ENCODE measurements at places on chromosomes 16 and 17. TPM values are rescaled to one million over a fixed set of nuclear protein-coding genes. Genes with fewer than 3 reads are reported as not detected.
A peak's percentile ranks its signal among the peaks of the same experiment; 100 is the strongest.

DNA sequence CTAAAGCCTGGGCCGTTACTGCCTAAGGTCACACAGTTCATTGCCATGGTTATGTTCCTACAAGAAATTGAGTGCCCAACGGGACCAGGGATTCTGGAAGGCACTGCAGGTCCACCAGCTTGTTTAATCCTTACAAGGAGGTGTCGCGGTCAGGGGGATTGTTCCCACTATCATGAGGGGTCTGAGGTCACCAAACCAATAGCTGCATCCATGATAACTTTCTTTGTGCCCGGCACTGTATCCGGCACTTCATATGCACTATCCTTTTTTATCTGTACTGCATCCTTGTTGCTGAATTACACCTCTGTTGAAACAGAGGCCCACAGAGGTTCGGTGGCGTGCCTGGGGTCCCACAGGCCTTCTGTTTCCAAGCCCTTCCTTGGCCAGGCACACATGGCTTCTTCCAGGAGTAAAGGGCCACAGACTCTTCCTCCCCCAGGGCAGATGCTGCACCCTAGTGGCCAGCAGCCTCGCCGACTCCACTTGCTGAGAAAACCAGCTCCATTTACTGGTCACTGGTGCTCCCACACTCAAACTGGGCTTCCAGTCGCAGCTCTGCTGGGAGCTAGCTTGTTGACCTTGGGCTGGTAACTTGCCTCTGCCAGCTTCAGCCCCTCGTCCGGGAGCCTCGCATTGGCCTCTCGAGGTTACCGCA, 82.0 kb upstream of the PLCG2 start:
- H3K36me3 ChIP-seq, result peaks cover 50% of the 10 kb centered on the region
- H3K27me3 ChIP-seq, result peaks cover 15% of the 10 kb centered on the region
- H3K27ac ChIP-seq, result peak overlapping the region; percentile 38
- no peak overlapping the region for H3K4me3 ChIP-seq
- peak; percentile 59 for DNase-seq

ITGAD gene
- not detected for total RNA-seq

CEP131 gene
- 21.1 TPM for total RNA-seq

DNA sequence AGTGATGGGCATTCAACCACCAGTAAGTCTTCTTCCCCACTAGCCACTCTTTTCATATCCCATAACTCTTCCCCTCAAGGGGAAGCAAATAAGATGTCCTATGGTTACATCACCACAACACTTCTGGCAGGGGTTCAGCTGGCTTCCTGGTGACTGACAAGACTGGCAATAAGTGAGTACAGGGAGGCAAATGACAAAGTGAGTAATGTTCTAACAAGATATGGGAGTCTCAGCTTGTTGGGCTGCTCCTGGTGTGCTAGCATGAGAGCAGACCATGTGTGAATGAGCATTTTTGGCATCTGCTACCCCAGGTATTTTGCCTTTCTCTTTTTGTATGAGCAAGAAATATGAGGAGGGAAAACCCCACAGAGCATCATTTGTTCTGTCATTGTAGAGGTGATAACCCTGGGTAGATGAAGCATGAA, 9.9 kb downstream of the TMIGD1 start:
- H3K36me3 ChIP-seq, result no peaks in the 10 kb centered on the region
- DNase-seq, result no peak
- H3K4me1 ChIP-seq, result peaks cover 7% of the 10 kb centered on the region

DNA sequence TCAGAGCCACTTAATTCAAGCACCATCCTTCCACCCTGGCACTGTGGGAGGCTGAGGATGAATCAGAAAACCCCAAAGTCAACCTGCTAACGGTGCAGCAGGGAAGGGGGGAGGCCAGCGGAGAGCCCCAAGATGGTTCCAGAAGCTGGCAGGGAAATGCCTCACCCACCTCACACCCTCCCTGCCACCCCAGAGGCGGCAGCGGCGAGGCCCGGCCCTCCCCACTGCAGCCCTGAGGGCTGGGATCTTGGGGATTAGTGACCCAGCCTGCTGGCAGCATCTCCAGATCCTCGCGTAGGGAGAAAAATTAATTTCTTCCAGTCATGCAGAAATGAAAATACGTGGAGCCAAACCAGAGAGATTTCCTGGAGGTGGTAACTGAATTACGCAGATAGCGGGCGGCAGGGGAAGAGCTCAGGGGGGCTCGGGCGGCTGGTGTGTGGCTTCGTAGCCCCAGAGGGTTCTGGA, 38.2 kb downstream of the CBFA2T3 start:
- no peak overlapping the region for H3K27ac ChIP-seq
- H3K4me3 ChIP-seq, result no peak overlapping the region
- H3K4me1 ChIP-seq, result no peaks in the 10 kb centered on the region
- peaks cover 7% of the 10 kb centered on the region for H3K27me3 ChIP-seq

DNA sequence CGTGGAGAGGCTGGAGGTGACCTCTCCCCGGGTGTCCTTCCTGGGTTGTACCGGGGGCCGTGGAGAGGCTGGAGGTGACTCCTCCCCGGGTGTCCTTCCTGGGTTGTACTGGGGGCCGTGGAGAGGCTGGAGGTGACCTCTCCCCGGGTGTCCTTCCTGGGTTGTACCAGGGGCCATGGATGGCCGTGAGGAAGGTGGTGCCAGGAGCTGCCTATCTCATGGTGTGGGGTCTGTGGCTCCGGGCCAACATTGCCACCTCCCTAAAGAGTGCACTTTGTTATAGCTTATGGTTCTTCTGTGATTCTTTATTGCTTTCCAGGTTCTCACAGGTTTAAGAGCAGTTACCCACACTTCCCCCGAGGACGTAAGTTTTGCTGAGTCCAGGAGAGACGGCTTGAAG, 86.3 kb upstream of the ZNF750 start:
- no peak for DNase-seq
- peaks cover 38% of the 10 kb centered on the region for H3K36me3 ChIP-seq
- no peak overlapping the region for H3K4me3 ChIP-seq
- H3K27me3 ChIP-seq, result peaks cover 12% of the 10 kb centered on the region

DNA sequence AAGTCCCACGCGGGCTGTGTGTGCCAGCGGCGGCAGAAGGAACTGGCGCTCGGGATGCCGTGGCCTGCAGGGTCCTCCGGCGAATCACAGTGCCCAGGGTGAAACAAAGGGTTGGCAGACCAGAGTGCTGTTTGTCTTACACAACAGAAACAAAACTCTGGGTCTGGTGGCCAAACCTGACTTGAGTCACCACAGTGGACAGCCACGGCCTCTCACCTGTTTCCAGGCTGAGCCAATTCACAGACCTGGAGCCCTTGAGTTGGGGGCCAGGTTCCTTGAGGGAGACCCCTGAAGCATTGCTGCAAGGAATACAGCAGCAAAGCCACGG, 2.1 kb upstream of the CHMP6 start:
- no peaks in the 10 kb centered on the region for H3K4me1 ChIP-seq
- peaks cover 6% of the 10 kb centered on the region for H3K27me3 ChIP-seq
- no peak overlapping the region for H3K27ac ChIP-seq
- DNase-seq, result no peak
- H3K36me3 ChIP-seq, result no peaks in the 10 kb centered on the region

SOST gene
- total RNA-seq, result 29.6 TPM

PPY gene
- total RNA-seq, result not detected

DNA sequence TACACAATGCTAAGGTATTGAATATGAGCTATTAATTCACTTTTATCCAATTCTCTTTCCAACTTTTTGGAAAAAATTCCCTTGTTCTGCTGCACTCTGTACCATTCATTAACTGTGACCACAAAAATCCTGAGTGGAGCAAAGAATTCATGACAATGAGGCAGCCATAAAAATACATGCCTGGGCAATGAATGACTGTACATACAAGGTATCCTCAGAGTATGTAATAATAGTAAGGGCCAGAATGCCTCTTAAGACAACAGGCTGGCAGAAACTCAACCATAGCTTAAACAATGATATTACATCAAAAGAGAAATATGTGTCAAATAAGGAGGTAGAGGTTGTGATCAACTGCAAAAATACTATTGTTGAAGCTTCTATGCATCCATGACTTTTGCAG, 74.7 kb upstream of the CA10 start:
- DNase-seq, result no peak
- H3K4me3 ChIP-seq, result no peak overlapping the region
- no peaks in the 10 kb centered on the region for H3K36me3 ChIP-seq
- H3K27me3 ChIP-seq, result no peaks in the 10 kb centered on the region

ACAP1 gene
- total RNA-seq, result 5.5 TPM

CCL8 gene
- total RNA-seq, result not detected

GAS2L2 gene
- 0.10 TPM for total RNA-seq

C16orf92 gene
- not detected for total RNA-seq

DNA sequence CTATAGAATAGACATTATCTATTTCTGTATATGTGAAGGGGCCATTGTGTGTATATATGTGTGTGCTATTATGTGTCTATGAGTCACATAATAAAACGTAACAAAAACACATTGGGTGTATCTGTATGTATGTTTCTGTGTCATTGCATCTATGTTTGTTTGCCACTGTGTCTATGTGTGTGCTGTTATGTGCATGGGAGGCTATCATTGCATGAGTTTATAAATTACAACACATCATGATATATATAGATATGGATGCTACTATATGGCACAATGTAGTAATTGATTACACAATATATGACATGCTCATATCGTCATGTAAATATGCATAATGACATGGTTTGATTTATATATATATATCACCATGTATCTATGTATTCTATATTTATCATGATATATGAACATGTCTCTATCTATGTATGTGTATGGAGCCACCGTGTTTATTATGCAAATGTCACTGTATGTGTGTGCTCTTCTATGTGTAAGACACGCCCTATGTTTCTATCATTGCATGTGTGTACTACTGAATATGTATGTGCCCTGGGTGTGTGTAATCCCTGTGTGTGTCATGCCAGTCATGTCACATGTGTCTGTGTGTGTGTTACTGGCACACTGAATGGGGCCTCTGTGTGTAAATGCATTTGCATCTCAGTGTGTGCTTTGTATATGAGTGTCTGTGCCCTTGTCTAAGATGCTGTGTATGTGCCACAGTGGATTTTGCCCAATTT, 1.4 kb upstream of the TSPOAP1 start:
- no peaks in the 10 kb centered on the region for H3K36me3 ChIP-seq
- no peak overlapping the region for H3K27ac ChIP-seq
- peaks cover 23% of the 10 kb centered on the region for H3K27me3 ChIP-seq

GRCh38 chr17:13480877-13481276, 120.9 kb downstream of the HS3ST3A1 start:
- no peak overlapping the region for H3K4me3 ChIP-seq
- peaks cover 6% of the 10 kb centered on the region for H3K36me3 ChIP-seq
- peaks cover 8% of the 10 kb centered on the region for H3K4me1 ChIP-seq
- no peak for DNase-seq
- no peak overlapping the region for H3K27ac ChIP-seq
- peaks cover 1% of the 10 kb centered on the region for H3K27me3 ChIP-seq

DNA sequence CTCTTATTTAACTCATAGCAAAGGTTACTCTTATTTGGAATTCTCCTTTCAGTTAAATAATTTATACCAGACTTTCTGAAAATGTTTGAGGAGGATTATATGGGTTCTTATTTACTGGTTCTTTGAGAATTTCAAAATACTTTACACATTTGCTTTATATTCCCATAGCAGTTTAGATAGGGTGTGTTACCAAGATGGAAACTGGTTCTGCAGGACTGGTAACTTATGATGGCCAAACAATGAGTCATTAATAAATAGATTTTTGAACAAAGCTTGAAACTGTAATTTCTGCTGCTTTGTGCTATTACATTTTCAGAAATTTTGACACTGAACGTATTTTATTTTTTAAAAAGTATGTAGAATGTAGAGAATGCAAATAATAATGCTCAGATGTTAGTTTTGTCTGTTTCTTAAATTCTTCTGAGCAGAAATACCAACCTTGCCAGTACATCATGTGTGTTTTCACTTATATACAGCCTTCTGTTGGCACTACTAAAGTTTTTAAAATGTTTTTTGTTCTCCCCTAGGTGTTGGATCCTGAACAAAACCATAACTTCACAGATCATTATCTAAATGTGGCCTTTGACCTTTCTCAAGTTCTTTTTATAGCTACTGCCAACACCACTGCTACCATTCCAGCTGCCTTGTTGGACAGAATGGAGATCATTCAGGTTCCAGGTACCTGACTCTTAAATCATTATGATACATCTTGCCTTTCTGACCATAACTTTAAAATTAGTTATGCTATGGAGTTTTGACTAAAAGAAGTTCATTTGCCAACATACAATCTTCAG, 48.3 kb upstream of the ABCC11 start:
- no peak overlapping the region for H3K27ac ChIP-seq
- peaks cover 18% of the 10 kb centered on the region for H3K4me1 ChIP-seq
- DNase-seq, result no peak
- peaks cover 20% of the 10 kb centered on the region for H3K36me3 ChIP-seq
- no peaks in the 10 kb centered on the region for H3K27me3 ChIP-seq

DNA sequence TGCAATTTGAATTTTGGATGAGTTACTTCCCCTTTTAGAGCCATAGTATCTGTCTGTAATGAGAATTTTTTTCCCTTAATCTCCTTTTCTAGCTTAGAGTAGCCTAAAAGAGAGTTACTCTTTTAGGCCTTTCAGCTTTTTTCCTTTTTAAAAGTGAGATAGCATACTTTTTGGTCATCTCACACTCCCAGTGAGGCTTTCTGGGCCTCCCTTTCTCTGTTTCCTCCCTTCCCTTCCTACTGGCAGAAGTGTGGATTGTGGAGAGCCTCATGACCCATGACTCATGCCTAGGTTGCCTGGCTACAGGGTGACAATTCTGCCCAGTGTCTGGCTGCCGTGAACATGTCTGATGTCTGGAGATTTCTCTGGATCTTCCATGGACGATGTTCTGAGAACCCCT, 15.2 kb downstream of the KRT23 start:
- no peak for DNase-seq
- H3K27ac ChIP-seq, result no peak overlapping the region
- no peaks in the 10 kb centered on the region for H3K36me3 ChIP-seq

- no peak overlapping the region for H3K27ac ChIP-seq
- no peaks in the 10 kb centered on the region for H3K36me3 ChIP-seq
- no peak overlapping the region for H3K4me3 ChIP-seq
- H3K4me1 ChIP-seq, result no peaks in the 10 kb centered on the region
- peaks cover 6% of the 10 kb centered on the region for H3K27me3 ChIP-seq
- no peak for DNase-seq
These were observed 46.2 kb downstream of the LGALS9 start for GRCh38 chr17:27677191-27677590.

GRCh38 chr17:41505007-41505808, at the start of gene KRT13:
Gene KRT13, minus strand, starts transcription at chr17:41505612. Its CDS starts 62 bp downstream, at chr17:41505550.
- no peaks in the 10 kb centered on the region for H3K4me1 ChIP-seq
- peaks cover 10% of the 10 kb centered on the region for H3K27me3 ChIP-seq
- no peak for DNase-seq
- H3K36me3 ChIP-seq, result no peaks in the 10 kb centered on the region

CHST5 gene
- 0.13 TPM for total RNA-seq

- H3K27me3 ChIP-seq, result no peaks in the 10 kb centered on the region
- no peak overlapping the region for H3K27ac ChIP-seq
- H3K4me3 ChIP-seq, result no peak overlapping the region
- H3K4me1 ChIP-seq, result peaks cover 2% of the 10 kb centered on the region
These were observed 12.1 kb downstream of the TEKT5 start for GRCh38 chr16:10682604-10683003.

- H3K36me3 ChIP-seq, result no peaks in the 10 kb centered on the region
- no peak overlapping the region for H3K4me3 ChIP-seq
- DNase-seq, result no peak
- H3K4me1 ChIP-seq, result peaks cover 32% of the 10 kb centered on the region
- H3K27ac ChIP-seq, result peak overlapping the region; percentile 10
- H3K27me3 ChIP-seq, result no peaks in the 10 kb centered on the region
These were observed 60.5 kb downstream of the TMEM100 start for GRCh38 chr17:55661963-55662834.

Measured in endothelial cell (in vitro differentiated cells).